Temporal lobe (tissue), 4 donors: ENCODE measurements at places on chromosomes 2 and 18. TPM values are rescaled to one million over a fixed set of nuclear protein-coding genes. Genes with fewer than 3 reads are reported as not detected.

Gene CFC1
- 0.49 TPM for total RNA-seq

Gene CNRIP1
- total RNA-seq, result 67.4 TPM

Gene REG1B
- not detected for total RNA-seq

Gene IWS1
- 28.3 TPM for total RNA-seq

Gene SLC5A7
- total RNA-seq, result 2.5 TPM

Gene VAMP5
- 3.4 TPM for total RNA-seq

Gene CHRNG
- total RNA-seq, result not detected

Gene CD8A
- 2.0 TPM for total RNA-seq

Gene LRRC30
- not detected for total RNA-seq

Gene STARD6
- total RNA-seq, result not detected

Gene RPL37A
- total RNA-seq, result 1,375 TPM

Gene REG3A
- total RNA-seq, result not detected

Gene AQP12A
- not detected for total RNA-seq

Gene ADAM23
- total RNA-seq, result 22.9 TPM

Gene SOX11
- 312 TPM for total RNA-seq

Gene MAPRE3
- total RNA-seq, result 23.8 TPM

Gene SMIM21
- total RNA-seq, result not detected

Gene CCDC178
- total RNA-seq, result 1.2 TPM

Gene HOXD9
- total RNA-seq, result not detected

Gene FEV
- not detected for total RNA-seq

Gene MYO5B
- total RNA-seq, result 12.0 TPM

Gene COPS9
- 49.2 TPM for total RNA-seq

Gene RBM43
- 3.9 TPM for total RNA-seq

Gene PLEKHM3
- total RNA-seq, result 41.6 TPM

Gene CD8B
- total RNA-seq, result 0.25 TPM

Gene NGEF
- 33.4 TPM for total RNA-seq

Gene ABCG5
- total RNA-seq, result not detected

Gene UGT1A4
- not detected for total RNA-seq

Gene KYNU
- under 0.01 TPM for total RNA-seq

Gene PLCL1
- 28.5 TPM for total RNA-seq

Gene KRTCAP3
- total RNA-seq, result 0.25 TPM

Gene CNDP1
- total RNA-seq, result 0.49 TPM

Gene TNFAIP6
- total RNA-seq, result 0.25 TPM

Gene SERPINB10
- total RNA-seq, result not detected

Gene ZNF514
- total RNA-seq, result 24.1 TPM

Gene NOL4
- total RNA-seq, result 110 TPM

Gene CRACDL
- 1.2 TPM for total RNA-seq

Gene EVA1A
- total RNA-seq, result 0.98 TPM

Gene IL1R1
- total RNA-seq, result 0.74 TPM

Gene SLC11A1
- total RNA-seq, result 2.0 TPM

Gene CAMKMT
- total RNA-seq, result 4.4 TPM

Gene SCYGR5
- not detected for total RNA-seq

Gene C2orf69
- 25.6 TPM for total RNA-seq

Gene FAM136A
- total RNA-seq, result 20.7 TPM

Gene ITGA6
- total RNA-seq, result 24.8 TPM

Gene AMMECR1L
- 13.5 TPM for total RNA-seq

Gene KCNIP3
- total RNA-seq, result 3.0 TPM

Gene GALNT14
- total RNA-seq, result 10.1 TPM

Gene FTCDNL1
- total RNA-seq, result 5.4 TPM

Gene SPC25
- total RNA-seq, result 5.4 TPM

Gene ANKRD36
- total RNA-seq, result 258 TPM
